Large intestine (tissue), 12 donors: ENCODE measurements at places on chromosomes 2 and 18. TPM values are rescaled to one million over a fixed set of nuclear protein-coding genes. Genes with fewer than 3 reads are reported as not detected.

The CYBRD1 gene
- polyA plus RNA-seq: 25.5 TPM

DNA sequence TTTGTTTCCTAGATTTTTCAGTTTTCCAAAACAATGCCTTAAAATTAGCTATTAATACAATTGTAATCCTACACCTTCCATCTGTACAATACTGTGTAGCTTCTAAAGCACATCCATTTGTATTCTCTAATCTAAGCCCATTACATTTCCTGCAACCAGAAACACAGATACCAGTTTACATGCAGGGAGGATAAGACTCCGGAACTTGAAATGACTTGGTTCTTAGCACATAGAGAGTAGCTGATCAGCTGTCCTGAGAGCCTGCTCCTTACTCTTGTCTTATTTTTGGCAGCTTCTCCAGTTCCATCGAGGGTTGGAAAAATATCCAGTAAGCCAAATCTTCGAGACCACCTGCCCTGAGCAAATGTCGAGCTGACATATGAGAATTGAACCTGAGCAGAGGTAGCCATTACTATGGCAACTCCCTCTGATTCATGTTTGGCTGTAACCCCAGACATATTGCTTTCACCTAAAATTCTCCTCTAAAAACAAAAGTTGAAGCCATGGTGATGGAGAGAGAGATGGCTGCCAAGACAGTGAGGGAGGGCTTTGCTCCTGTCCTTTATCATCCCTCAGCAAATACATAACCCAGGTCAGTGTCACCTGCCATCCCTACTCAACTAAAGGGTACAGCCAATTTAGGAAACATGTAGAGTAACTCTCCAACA lies 542.8 kb downstream of the IRS1 start:
- H3K36me3 ChIP-seq: no peaks in the 10 kb centered on the region
- no peaks in the 10 kb centered on the region for H3K4me1 ChIP-seq
- no peaks in the 10 kb centered on the region for H3K27me3 ChIP-seq

GRCh38 chr2:144670080-144670479 lies 150.2 kb upstream of the ZEB2 start:
- H3K27me3 ChIP-seq: no peaks in the 10 kb centered on the region
- no peak for DNase-seq
- no peaks in the 10 kb centered on the region for H3K4me1 ChIP-seq
- no peak overlapping the region for H3K4me3 ChIP-seq
- H3K27ac ChIP-seq: no peak overlapping the region

The CFC1 gene
- 3.7 TPM for polyA plus RNA-seq

- no peaks in the 10 kb centered on the region for H3K4me1 ChIP-seq
- DNase-seq: no peak
- H3K4me3 ChIP-seq: no peak overlapping the region
- H3K27ac ChIP-seq: no peak overlapping the region
- H3K27me3 ChIP-seq: no peaks in the 10 kb centered on the region
These were observed 1041.0 kb upstream of the NRXN1 start for GRCh38 chr2:52072949-52073348.

DNA sequence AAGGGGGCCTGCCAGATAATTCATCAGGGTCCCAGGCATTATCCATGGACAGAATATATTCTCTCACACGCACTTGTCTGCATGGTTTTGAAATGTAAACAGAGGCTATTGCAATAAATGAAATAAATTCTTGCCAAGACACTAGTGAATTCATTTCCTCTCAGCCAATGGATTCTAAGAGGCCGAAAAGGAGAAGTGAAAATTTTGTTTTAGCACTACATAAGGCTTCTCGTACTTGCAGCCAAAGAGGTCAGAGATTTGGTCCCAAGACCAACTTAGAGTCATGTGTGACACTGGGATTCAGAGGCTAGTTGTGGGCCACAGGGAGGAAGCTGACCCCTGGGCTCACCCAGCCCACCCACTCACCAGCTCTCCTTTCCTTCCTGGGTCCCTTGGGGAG lies 184.1 kb upstream of the GLI2 start:
- H3K36me3 ChIP-seq: no peaks in the 10 kb centered on the region
- H3K4me1 ChIP-seq: peaks cover 19% of the 10 kb centered on the region
- H3K4me3 ChIP-seq: no peak overlapping the region
- H3K27me3 ChIP-seq: no peaks in the 10 kb centered on the region
- no peak for DNase-seq

DNA sequence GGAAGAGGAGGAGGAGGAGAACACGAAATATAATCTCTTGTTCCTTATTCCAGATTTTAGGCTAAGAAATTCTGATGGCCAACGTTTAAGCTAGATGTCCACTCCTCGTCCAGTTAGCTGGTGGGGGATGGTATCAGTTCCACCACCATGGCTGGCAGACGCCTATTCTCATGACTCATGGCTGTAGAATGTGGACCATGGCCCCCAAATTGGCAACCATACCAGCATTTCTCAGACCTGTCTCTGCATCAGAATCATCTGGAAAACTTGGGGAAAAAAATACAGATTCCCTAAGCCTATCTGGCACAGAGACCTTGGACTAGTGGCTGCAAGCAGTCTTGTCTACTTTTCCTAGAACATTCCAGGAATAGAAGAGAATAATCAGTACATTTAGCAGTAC lies 267.7 kb upstream of the SIX2 start:
- H3K4me1 ChIP-seq: peaks cover 17% of the 10 kb centered on the region
- H3K4me3 ChIP-seq: no peak overlapping the region

The SLC35F6 gene
- 14.1 TPM for polyA plus RNA-seq

The COL3A1 gene
- polyA plus RNA-seq: 1,077 TPM

DNA sequence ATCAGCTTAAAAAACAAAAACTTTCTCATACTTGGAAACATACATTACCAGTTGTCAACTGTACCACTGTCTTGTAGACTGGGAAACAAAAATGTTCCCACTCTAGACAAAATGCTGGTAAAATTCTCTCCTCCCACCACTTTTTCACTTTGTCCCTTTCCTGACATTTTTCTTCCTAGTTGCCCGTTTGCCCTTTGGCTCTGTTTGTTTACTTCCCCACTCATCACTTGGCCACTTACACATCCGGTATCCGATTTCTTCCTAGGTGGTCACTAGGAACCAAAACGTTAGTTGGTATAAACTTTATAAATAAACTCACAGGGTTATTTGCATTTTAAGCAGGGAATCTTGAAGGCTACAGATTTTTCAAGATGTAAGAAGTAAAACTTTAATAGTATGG lies 84.9 kb downstream of the METTL4 start:
- no peak overlapping the region for H3K27ac ChIP-seq
- H3K36me3 ChIP-seq: no peaks in the 10 kb centered on the region
- H3K4me3 ChIP-seq: no peak overlapping the region
- DNase-seq: no peak

GRCh38 chr2:28408764-28409599 lies 16.3 kb downstream of the FOSL2 start:
- peaks cover 99% of the 10 kb centered on the region for H3K36me3 ChIP-seq
- no peak overlapping the region for H3K4me3 ChIP-seq
- DNase-seq: no peak
- no peaks in the 10 kb centered on the region for H3K27me3 ChIP-seq
- H3K27ac ChIP-seq: no peak overlapping the region

GRCh38 chr18:26657631-26658581 lies 109.6 kb upstream of the KCTD1 start:
- H3K4me1 ChIP-seq: peaks cover 14% of the 10 kb centered on the region
- H3K27ac ChIP-seq: peak overlapping the region; percentile 53
- no peaks in the 10 kb centered on the region for H3K36me3 ChIP-seq

GRCh38 chr2:22124003-22124402 lies 1000.2 kb downstream of the TDRD15 start:
- no peak overlapping the region for H3K27ac ChIP-seq
- H3K27me3 ChIP-seq: no peaks in the 10 kb centered on the region
- H3K36me3 ChIP-seq: no peaks in the 10 kb centered on the region
- H3K4me3 ChIP-seq: no peak overlapping the region

DNA sequence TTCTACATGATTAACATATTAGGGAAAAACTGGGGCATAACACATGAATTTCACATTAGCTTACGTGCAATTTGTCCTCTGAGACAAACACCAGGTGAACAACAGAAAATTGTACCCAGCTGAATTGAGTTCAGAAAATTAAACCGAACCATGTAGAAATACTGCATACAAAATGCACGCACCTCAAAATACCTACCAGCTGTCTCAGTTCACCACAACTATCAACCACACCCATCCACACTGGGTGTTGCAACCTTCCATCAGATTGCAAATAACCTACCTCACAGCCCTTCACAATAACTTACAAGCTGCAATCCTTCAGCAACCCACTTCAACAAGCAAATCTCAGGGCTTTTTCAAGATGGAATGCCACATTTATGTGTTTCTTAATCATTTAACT lies 55.9 kb downstream of the UNC50 start:
- H3K4me1 ChIP-seq: no peaks in the 10 kb centered on the region
- peaks cover 14% of the 10 kb centered on the region for H3K36me3 ChIP-seq
- no peak overlapping the region for H3K4me3 ChIP-seq
- no peak overlapping the region for H3K27ac ChIP-seq
- no peaks in the 10 kb centered on the region for H3K27me3 ChIP-seq
- DNase-seq: peak; percentile 24

The CNDP1 gene
- 0.27 TPM for polyA plus RNA-seq

The CYP26B1 gene
- 6.1 TPM for polyA plus RNA-seq

DNA sequence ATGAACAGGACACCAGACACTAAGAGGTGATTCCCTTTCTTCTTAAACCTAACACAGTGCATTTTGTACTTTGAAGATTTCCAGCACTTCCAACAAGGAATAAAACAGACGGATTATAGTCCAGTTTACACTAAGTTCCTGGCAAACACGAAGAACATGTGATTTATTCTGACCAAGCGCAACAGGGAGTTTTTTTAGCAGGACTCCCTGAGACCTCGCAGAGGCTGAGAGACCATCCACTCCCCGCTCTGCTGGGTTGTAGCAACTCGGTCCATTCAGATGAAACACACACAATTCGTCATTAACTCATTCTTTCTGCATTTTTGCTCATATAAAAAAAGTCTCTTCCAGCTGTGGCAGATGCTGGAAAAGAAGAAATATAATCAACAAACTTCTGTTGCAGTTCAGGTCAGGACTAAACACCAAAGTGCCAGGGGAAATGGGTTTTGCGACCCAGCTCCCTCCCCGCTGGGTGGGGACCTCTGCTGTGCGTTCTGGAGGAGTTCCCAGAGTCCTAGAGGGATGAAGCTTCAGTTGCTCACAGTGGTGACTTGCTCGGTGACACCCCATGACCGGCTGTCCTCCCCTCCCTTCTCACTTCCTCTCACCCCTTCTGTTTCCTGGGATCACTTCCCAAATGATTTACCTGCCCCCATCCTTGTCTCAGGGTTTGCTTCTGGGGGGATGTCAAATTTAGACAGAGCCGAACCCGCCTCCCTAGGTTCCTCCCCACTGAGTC lies 52.5 kb downstream of the KCNF1 start:
- no peak overlapping the region for H3K27ac ChIP-seq
- H3K4me1 ChIP-seq: no peaks in the 10 kb centered on the region
- H3K36me3 ChIP-seq: no peaks in the 10 kb centered on the region
- H3K27me3 ChIP-seq: peaks cover 2% of the 10 kb centered on the region
- no peak for DNase-seq

- no peak for DNase-seq
- no peak overlapping the region for H3K27ac ChIP-seq
- no peaks in the 10 kb centered on the region for H3K4me1 ChIP-seq
- no peaks in the 10 kb centered on the region for H3K27me3 ChIP-seq
These were observed 214.8 kb downstream of the MC4R start for GRCh38 chr18:60157810-60158209.

DNA sequence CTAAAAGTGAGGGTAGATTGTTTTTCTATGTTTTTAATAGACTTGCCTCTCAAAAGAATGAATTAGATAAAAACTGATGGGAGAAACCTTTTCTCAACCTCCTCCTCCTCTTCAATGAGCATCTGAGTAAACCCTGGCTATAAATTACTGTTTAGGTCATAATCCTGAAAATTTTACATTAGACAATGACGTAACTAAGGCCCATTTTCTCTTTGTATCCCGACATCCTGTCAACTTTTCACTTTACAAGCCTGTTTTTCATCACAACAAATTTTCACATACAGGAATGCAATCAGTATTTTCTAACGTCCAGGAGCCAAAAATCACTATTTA lies 1.3 kb downstream of the SPIRE1 start:
- peak overlapping the region; percentile 42 for H3K27ac ChIP-seq
- peak; percentile 10 for DNase-seq
- H3K27me3 ChIP-seq: peaks cover 20% of the 10 kb centered on the region
- no peaks in the 10 kb centered on the region for H3K36me3 ChIP-seq
- peak overlapping the region; percentile 41 for H3K4me3 ChIP-seq
- H3K4me1 ChIP-seq: peaks cover 6% of the 10 kb centered on the region

- H3K4me3 ChIP-seq: no peak overlapping the region
- no peaks in the 10 kb centered on the region for H3K4me1 ChIP-seq
- H3K27ac ChIP-seq: no peak overlapping the region
- H3K27me3 ChIP-seq: no peaks in the 10 kb centered on the region
- no peak for DNase-seq
- no peaks in the 10 kb centered on the region for H3K36me3 ChIP-seq
These were observed 32.6 kb downstream of the ABCA12 start for GRCh38 chr2:215105607-215106354.
